ENCODE measurements at places on chromosomes 2 and 18.

- no peak for DNase-seq
Observed at GRCh38 chr2:205656941-205657340, 25.4 kb upstream of the NRP2 start.

DNA sequence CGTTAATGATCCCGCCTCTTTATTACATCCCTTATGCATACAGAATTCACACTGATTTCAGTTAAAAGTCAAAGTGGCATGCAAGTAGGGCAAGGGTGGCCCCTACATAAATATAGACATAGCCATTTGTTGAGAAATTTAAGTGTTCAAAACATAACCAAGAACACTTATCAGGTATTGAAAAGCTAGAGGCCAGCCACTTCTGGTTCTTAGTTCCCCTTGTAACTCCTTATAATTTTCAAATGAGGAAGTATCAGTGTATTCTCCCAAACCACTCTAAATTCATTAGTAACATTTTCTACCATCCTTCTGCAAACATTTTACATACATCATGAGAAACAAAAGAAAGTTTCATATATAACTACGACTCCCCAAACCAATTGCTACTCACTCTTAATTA lies 5.8 kb upstream of the ARL5A start:
- DNase-seq: no peak

- DNase-seq: no peak
Observed at GRCh38 chr2:105361102-105361889, 24.0 kb downstream of the C2orf49 start.

DNA sequence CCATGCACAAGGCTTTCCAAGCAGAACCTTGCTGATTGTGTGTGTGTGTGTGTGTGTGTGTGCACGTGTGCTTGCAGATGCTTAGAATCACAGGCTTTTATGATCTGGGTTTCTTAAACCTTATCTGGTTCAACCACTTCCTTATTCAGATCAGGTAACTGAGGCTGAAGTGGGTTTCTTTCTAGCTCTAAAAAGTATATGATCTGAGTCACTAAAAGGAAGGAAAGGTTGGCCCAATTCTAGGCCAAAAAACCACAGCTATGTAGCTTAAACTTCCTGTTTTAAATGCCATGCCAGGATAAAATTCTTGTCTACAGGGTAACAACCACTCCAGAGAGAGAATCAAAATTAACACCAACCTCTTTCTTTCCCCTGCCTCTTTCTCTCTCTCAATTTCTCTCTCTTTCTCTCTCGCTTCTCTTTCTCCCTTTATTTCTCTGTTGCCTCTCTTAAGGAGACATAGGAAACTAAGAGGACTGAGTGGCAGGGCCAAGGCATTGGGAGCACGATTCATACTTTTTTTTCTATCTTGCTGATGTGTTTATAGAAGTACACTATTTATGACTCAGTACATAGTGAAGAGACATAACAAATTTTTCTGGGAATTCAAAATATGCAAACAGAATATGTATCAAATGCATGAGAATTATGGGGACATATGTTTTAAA lies 140.3 kb downstream of the TRIB2 start:
- no peak for DNase-seq

GRCh38 chr2:193703411-193703810 lies 1508.7 kb upstream of the TMEFF2 start:
- DNase-seq: no peak
